ENCODE measurements at places on chromosomes 12 and 14.

DNA sequence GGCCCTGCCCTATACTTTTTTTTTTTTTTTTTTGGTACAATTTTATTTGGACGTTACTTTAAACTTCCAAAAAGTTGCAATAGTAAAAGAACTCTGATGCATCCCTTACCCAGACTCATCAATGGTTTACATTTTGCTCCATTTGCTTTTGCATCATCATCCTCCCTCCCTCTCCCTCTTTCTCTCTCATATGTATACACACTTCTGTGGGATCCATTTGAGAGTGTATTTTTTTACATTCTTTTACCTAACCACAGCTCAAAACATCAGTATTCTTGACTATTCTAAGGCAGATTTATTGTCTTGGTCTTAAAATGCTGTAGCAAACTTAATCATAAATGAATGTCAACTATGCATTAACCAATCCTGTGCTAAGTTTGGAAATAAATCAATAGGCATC, 111.6 kb downstream of the PRICKLE1 start:
- DNase-seq = no peak

GRCh38 chr14:66056268-66056907, 429.8 kb upstream of the CCDC196 start:
- no peak for DNase-seq

- no peak for DNase-seq
Observed at GRCh38 chr14:100815478-100816285, 10.2 kb upstream of the MEG3 start.

- DNase-seq = no peak
Observed at GRCh38 chr12:59444932-59445331, 150.9 kb upstream of the SLC16A7 start.

DNA sequence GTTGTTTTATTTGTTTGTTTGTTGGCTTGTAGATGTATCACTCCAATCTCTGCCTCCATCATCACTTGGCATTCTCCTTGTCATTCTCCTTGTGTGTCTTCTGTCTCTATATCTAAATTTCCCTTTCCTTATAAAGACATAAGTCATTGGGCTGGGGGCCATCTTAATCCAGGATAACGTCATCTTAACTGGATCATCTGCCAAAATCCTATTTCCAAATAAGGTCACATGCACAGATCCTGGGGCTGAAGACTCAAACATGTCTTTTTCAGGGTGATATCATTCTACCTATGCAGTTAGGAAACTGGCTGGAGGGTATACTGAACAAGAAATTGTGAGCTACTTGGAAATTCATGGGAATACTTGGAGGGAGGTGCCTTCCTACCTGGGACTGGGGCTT, 8.7 kb upstream of the CCDC60 start:
- DNase-seq = no peak

DNA sequence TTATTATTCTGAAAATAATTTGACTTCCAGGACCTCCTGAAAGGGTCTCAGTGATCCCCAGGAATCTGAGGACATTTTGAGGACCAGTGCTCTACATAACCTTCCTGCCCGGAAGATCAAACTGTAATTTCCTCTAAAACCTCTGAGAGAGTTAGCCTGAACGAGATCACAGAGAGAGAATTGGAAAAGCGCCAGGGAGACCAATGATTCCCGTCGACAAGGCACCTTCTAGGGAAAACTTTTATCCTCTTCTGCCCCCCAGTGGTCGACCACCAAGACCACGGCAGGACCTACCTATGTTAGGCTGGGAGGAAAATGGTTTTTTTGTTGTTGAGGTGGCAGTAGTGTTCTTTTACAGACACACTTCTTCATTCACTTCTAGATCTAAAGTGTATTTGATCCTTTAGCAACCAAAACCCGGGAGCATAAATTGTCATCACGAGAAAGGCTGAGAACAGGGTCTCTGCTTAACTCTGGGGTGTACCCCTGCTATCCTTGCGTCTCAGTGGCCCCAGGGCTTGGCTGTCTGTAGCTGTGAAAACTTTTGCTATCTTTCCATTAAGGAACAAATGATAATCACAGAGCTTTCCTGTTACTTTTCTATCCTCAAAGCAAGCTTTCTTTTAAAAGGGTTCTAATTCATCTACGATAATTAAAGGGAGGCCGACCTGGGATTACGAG, 62.9 kb upstream of the NID2 start:
- peak; percentile 68 for DNase-seq

DNA sequence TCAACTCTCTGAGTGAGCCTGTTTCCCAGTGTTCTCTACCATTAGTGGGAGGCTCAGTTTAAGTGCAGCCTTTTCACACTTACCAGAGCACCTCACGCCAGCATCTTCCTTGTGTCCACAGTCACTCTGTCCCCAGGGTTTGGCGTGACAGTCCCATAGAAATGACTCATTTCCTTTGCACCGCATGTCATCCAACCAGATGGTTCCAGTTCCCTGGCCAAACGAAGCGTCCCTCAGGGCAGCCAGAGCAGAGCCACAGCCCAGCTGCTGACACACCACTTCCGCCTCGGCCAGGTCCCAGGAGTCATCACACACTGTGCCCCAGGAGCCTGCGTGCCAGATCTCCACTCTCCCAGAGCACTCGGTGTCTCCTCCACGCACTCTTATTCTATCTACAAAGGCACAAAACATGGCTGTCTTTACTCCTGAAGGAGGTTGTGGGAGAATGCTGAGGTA, 65.4 kb downstream of the ACSM4 start:
- no peak for DNase-seq

- no peak for DNase-seq
Observed at GRCh38 chr12:21604245-21605101, at the start of gene GYS2. Gene GYS2 (minus strand): TSS chr12:21604847. CDS start chr12:21604592, 255 bp downstream.

- no peak for DNase-seq
Observed at GRCh38 chr12:46457958-46458357, 85.4 kb upstream of the SLC38A2 start.

- no peak for DNase-seq
Observed at GRCh38 chr12:112711507-112711906, 80.0 kb upstream of the RPH3A start.

GRCh38 chr12:9736936-9737705, 4.2 kb upstream of the CLECL1 start:
- DNase-seq = no peak

DNA sequence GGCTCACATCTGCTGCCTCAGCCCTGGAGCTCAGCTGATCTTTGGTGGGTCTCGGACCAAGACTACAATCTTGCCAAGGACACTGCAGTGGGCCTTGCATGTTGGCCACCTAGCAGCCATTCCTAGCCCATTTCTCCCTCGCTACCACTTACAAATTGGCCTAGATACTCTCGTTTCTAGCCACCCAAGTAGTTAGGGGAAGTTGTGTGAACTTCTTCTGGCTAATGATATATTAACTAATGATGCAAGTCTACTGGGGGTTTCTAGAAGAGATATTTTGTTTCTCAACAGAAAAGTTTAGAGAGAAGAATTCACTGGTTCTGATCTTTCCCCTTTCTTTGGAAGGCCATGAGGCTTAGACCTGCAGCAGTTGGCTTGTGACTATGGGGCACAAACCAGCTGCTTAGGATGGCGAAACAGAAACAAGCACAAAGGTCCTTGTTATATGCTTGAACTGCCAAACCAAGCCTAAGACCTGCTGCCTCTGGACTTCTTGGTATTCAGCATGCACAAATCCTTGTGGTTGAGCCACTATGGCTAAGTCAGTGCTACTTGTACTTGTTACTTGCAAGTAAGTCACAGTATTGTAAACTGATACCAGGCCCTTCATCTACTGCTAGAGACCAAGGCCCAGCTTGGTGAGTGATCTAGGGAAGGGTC, 30.5 kb upstream of the GPATCH2L start:
- no peak for DNase-seq

DNA sequence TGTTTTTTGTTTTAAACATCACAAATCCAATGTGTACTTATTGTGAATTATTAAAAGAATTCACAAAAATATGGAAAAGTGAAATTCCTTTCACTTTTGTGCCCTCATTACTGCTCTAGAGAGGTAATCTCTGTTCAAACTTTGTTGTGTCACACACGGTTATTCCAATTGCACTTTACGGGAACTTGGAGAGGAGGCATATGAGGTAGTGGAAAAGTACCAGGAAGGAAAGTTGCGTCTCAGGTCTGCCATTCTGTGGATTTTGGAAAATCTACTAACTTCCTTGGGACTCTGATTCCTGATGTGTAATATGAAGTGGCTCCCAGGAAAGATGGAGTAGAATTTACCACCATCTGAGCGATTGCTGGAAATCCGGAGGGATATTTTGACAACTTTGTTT, 90.9 kb upstream of the DCN start:
- no peak for DNase-seq
